Hematopoietic multipotent progenitor cell (in vitro differentiated cells): ENCODE measurements at places on chromosomes 16 and 17.

DNA sequence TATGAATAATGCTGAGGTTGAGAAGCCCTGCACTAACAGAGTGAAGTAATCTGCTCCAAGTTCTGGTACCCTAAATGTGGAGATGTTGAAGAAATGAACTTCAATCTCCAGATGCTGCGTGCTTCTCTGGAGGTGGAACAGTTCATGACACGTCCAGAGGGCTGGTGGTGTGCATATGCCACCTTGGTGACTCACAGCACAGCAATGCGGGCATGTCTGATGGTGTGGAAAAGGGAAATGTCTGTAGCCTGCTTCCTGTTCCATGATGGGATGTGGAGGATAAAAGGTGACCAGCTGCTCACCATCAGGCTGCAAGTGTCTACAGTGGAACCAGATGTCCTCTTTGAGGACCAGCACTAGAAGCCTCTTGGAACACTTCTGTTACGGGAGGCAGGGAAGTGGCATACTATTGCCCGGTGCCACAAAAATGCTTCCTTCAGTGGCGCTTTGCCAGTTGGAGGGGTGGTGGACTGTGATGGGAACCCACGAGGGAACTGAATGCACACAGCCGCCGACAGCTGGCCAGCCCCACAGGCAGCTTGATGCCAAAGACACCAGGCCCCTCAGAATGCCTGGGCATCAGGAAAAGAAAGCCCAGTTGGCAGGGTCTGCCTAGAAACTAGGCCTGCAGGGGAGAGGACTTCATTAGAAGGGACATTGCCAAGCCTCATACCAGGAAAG is 19.9 kb downstream of the SNX11 start:
- no peak for DNase-seq

- no peak for DNase-seq
Measured at GRCh38 chr16:51577621-51578303, 426.7 kb upstream of the SALL1 start.

DNA sequence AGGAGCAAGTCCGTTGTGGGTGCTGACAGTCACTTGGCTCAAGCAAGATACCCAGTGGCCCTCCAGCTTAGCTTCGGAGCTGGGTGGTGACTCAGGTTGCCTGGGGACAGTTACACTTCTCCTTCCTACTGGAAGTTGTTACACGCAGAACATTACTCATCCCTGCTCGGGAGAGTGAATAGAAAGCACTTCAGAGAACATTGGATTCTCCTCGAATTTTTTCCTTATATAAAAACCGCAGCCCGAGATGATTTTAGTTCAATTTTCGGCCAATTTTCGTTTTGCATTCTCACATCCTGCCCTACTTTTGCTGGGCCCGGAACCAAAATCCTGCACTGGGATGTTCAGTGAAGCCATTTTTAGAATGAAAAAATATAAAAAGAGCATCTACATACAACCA is 99.7 kb downstream of the ELAC2 start:
- no peak for DNase-seq

DNA sequence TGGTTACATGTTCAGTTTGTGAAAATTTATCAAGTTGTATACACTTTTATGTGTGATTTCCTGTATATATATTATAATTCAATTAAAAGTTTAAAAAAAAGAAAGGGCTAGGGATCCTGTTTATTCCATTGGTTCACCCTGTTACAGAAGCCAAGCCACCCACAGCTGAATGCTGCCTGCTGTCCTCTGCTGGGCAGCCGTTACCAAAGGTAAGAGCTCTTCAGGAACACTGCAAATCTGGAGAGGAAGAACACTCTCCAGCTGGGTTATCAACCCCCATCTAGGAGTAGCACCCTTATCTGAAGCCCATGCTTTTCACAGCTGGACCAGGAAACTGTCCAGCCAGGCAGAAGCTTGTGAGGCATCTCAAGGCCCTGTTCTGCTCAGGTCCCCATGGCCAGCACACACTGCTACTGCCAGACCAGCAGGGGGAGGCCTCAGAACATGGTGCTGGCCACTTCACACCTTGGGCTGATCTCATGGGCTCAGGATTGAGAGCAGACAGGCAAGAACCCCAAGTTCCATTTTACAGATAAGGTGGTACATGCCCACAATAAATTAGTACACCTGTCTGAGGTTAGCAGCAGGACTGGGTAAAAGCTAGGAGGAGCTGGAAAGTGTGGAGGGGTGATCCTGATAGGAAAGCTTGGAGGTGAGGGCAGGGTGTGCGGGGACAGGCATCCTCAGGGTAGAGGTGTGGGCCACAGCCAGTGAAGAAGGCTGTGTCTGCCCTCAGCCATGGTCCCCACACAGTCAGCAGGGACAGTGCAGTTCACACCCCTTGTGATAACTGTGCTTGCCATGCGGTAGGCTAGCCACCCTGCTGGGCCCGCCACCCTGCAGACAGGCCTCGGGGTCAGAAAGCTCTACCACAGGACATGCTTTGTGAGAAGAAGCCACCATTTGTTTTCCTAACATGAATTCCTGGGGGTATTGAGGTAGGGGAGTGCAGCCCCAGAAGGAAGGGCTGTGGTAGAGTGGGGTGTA is 54.3 kb upstream of the SREBF1 start:
- peak; percentile 13 for DNase-seq

GRCh38 chr16:8110572-8111514 is 479.5 kb downstream of the TMEM114 start:
- DNase-seq, result no peak
